GM20000 (cell line): ENCODE measurements at places on chromosomes 5 and 9.

GRCh38 chr5:64156261-64156660 is 9.4 kb upstream of the RNF180 start:
- no peak for DNase-seq

- no peak for DNase-seq
Observed at GRCh38 chr5:180563994-180564393, 27.3 kb downstream of the SCGB3A1 start.

- DNase-seq = no peak
Observed at GRCh38 chr5:66002415-66002814, 76.0 kb downstream of the ERBIN start.

GRCh38 chr9:86471171-86471815 is 117.1 kb upstream of the TUT7 start:
- no peak for DNase-seq

DNA sequence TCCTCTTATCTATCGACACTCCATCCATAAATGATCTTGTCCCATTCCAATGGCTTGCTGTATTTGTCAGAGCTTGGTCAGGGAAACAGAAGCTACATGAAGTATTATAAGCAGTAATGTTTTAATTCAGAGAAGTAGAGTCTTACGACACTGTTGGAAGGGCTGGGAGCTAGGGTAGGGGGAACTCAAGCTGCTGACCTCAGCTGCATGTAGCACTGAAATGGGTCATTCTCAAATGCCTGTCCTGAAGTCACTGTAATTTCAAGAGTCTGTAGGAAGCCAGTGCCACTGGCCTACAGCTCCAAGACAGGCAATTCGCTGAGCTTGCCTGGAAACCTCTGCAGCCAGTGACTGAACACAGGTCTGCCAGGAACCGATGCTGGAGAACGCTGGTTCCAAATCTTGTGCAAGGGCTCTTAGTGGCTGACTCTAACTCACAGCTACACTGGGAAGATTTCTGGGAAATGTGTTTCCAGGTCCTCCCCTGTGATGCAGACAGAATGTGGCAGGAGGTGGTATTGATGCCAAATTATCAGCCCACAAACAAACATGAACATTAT is 532.4 kb downstream of the CCDC171 start:
- no peak for DNase-seq

GRCh38 chr9:4886698-4887097 is 94.0 kb downstream of the RCL1 start:
- peak; percentile 62 for DNase-seq

GRCh38 chr5:76145945-76146344 is 62.8 kb downstream of the SV2C start:
- DNase-seq = no peak

- no peak for DNase-seq
Observed at GRCh38 chr5:11126844-11127243, 365.8 kb upstream of the DAP start.

DNA sequence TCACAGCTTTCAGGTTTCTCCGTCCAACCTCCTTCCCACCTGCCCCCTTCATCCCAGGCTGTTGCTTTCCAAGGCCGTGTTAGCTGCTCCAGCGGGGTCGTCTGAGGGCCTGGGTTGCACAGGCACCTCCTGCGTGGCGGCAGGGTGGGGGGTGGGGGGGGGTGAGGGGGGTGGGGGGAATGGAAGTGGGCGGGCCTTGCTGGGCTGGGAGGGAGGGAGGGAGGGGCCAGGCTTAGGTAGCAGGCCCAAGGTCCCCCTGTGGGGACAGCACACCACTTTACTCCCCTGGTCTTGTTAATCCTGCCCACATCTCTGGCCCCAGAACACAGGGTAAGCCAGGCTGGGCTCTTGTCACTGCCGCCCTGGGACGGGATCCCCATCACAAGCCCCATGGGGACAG is 99.1 kb downstream of the RXRA start:
- DNase-seq = no peak

DNA sequence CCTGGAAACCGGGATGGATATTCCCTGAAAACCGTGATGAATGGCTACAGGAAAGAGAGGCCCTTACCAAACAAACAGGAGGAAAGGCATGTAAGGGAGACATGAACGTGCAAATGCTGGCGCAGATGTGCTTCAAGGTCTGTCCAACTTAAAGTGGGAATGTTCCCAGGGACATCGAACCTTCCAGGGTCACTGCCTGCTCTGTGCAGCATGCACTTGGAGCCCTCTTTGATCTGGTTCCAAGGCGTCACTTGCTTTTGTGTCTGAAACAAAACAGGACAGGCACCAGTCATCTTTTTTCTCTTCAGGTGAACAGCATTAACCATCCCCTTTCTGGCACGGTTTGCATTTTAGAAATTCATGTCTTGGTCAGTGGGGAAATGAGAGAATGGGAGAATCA is 479.4 kb downstream of the RASEF start:
- DNase-seq = no peak

DNA sequence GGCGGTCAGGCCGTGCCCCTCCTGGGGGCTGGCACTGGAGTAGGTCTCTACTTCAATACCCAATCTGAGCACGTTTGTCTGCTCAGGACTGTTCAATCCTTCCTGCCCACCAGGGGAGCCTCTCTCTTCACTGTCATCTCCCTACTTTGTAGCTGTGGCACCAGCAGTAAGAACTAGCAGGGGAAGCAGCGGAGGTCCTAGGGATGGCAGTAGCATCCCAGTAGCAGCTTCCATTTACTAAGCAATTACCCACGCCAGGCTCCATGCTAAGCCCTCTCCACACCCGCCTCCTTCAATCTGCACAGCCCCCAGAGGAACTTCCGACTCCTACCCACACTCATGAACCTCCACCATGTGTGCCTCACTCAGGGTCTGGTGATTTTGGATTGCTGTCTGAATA is 31.7 kb downstream of the FSTL4 start:
- no peak for DNase-seq

- no peak for DNase-seq
Observed at GRCh38 chr9:70829591-70830265, 291.7 kb downstream of the TRPM3 start.

DNA sequence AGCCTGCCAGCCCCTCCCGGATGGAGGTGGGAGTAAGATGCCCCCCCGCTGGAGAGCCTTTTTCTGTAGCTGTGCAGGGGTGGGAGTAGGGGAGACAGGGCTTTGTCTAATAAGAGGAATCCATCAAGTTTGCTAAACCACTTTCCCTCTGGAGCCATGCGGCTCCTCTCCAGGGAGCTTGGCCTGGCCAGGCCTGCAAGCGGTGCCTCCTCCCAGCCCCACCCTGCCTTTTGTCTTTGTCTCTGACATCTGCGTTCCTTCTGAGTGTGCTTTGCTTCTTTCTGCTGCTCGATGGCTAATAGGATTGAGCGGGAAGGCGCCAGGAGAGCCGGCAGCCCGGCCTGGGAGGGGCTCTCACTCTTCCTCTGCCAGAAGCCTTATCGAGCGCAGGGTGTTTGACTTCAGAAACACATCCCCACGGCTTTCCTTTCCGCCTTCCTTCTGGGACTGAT is 26.7 kb upstream of the FCN1 start:
- DNase-seq = no peak

- DNase-seq = no peak
Observed at GRCh38 chr9:95025213-95026147, 292.0 kb downstream of the FANCC start.

- DNase-seq = no peak
Observed at GRCh38 chr9:9881692-9882091, 731.1 kb downstream of the PTPRD start.

DNA sequence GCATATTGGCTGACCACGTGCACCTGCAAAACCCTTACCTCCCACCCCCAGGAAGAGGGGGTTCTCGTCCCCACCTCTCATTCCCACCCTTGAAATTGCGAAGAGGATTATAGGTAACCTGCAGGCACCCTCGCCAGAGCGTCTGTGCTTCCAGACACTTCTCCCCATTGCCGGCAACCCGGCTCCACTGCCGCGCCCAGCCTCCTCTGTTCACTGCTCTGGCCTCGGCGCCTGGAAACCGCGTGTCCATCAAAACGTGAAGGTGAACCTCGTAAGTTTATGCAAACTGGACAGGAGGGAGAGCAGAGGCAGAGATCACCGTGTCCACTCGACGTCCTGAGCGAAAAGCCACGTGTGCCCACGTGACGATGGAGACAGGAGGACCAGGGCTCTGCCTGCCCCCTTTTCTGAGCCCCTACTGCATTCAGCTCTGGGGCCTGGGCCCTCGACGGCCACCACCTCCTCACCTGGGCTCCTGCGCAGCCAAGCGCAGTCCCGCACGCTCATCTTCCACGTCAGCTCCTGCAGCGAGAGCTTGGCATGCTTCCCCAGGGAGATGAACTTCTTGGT is 1.9 kb downstream of the TERT start:
- no peak for DNase-seq

DNA sequence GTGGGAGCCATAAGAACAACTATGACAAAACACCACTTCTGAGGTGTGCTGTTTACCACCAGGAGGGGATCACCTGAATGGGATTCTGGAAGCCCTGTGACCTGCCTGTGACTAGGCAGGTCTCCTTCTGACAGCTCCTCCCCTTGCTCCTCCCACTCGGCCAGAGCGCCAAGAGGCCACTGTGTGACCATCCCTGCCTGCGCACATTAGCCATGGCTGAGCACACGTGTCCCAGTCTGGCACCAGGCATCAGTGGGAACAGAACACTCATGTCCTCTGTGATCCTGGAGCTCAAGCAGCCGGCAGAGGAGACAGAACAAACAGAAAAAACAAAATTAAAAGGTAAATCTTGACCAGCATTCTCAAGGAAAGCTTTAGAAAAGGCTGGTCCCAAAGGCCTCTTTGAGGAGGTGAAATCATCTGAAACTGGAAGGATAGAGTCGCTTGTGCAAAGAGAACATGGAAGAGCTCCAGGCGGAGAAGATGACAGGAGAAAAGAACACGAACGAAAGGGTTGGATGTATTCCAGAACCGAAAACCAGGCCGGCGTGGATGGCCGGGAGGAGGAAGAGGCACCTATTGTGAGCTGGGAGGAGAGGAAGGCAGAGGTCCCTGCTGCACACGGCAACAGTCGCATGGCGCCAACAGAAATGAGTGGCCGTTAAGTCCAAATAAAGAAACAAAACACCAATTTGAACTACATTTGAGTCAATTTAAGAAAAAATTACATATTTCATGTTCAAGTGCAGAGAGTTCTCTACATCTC is 5.1 kb downstream of the MED10 start:
- no peak for DNase-seq

DNA sequence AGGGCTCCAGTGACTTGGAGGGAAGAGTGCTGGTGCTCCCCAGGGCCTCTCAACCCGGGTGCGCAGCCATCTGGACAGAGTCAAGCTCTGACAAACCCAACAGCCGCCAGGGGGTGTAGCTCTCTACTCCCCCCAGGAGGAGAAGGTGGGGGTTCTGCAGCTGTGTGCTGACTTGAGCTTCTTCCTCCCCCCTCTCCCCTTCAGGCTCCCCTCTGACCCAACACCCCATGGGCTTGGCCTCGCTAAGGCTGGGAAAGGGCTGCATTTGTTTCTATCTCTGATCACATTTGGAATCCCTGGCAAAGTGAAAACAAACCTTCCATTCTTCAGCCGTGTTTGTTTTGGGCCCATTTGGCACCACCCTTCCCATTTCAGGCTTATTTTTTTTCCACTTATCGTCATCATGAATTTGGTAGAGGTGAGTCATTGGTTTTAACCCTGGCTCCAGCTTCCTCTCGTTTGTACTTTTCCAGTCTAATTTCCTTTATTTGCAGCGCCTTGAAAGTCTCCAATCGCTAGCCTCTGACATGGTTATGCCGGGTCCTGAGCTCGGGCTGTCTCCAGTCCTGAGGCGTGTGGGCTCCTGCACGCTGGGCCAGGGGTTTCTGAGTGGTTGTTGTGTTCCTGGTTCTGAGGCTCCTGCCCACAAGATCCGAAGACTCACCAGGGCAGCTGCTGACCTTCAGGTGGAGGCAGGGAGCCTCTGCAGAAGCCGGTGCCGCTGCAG is 36.1 kb downstream of the DAP start:
- no peak for DNase-seq

DNA sequence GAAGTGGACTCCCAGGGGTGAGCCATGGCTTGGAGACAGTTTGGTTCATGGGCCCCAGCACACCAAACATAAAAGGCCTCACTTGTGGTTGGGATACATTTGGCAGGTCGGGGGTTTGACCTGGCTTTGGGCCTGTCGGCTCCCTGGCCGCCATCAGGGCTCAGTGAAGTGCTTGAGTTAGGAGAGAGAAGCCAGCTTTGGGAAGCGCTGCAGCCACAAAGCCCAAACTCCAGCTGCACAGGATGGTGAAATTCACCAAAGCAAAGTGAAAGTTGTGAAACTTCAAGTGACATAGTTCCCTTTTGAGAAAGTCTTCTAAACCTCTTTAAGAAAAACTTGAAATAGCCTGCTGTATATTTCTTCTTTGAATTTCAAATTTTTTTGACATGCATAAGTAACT is 27.5 kb downstream of the SLC46A2 start:
- DNase-seq = no peak

DNA sequence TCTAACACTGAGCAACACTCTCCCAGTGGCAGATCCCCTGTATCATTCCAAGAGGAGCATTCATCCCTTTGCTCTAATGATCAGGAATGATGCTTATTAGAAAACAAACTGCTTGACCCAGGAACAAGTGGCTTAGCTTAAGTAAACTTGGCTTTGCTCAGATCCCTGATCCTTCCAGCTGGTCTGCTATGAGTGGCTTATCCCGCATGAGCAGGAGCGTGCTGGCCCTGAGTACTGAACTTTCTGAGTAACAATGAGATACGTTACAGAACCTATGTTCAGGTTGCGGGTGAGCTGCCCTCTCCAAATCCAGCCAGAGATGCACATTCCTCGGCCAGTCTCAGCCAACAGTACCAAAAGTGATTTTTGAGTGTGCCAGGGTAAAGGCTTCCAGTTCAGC is 29.7 kb downstream of the GABRP start:
- no peak for DNase-seq

- DNase-seq = no peak
Observed at GRCh38 chr9:20781092-20781491, 97.0 kb downstream of the FOCAD start.

DNA sequence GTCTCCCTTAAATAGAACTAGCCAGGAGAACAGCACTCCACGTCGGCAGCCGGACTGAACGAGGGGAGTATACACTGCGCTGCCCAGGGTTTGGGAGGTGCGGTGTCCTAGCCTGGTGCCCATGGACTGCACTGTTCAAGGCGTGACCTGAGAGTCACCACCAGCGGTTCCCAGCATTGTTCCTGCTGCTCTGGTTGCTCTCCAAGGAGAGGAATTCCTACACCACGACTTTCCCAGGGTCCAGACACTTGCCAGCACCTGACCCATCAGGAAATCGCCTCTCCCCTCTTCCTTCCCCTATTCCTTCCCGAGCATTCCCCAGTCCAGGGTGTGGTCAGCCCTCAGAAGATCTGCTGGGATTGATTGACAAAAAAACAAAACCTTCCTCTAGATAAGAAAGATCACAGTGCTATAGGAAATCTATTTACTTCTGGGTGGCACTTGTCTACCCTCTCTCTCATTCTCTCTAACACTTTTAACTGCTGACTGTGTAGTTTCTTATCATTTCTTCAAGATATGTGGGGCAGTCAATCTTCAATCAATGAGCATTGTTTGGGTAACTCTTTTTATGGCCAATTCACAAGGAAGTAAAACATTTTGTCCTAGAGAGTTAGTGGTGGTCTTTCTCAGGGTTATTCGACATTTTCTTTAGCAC is 297.8 kb upstream of the ACTBL2 start:
- no peak for DNase-seq
